ENCODE measurements at places on chromosomes 4 and X. TPM values are rescaled to one million over a fixed set of nuclear protein-coding genes. Genes with fewer than 3 reads are reported as not detected.
A peak's percentile ranks its signal among the peaks of the same experiment; 100 is the strongest.

DNA sequence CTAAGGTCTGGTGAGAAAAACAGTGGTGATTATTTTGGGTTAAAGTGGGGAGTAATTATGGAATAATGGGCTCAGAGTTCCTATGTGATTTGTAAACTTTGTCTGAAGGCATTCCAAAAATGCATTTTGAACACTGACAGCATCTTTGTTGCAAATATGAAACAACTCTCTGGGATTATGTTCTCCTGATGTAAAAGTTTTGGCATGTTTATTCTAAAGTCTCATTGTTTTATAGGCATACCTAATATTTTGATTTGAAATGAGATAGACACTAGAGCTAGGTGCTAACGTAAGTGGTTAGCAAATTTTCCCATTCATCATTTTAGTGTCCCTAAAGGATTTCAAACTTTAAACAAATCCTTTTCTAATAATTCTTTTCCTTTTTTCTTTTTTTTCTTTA lies 140.9 kb upstream of the ANXA3 start:
- no peak for ATAC-seq

DNA sequence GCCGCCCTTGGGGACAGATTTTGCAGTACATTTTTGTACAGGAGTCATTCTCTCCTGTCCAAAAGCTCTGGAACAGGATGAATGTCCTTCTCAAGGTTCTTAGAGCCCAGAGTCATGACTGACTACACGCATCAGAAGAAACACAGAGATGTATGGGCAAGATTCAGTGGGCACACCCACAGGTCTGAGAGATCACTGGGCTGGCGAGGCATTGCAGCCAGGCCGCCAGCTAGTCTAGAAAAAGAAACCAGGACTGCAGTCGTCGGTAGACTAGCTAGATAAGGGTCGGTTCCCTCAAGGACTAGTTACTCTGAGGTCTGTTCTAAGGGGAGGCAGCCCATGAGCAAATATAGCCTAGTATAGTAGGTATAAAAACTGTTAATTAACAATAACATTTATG lies 19.8 kb downstream of the GBA3 start:
- no peak for ATAC-seq

GRCh38 chrX:3293251-3293650 lies 53.2 kb downstream of the MXRA5 start:
- no peak for ATAC-seq

DNA sequence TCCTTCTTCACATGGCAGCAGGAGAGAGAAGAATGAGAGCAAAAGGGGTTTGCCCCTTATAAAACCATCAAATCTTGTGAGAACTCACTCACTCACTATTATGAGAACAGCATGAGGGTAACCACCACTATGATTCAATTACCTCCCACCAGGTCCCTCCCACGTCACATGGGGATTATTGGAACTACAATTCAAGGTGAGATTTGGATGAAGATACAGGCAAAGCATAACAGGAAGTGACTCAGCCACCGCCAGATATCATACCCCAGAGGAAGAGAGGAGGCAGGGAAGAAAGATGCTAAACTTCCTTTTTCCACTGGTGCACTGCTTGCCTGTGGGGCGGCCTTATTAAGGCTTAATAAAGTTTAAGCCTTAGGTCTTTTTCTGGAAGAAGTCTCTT lies 766.1 kb downstream of the KCTD8 start:
- no peak for ATAC-seq

- no peak for ATAC-seq
Observed at GRCh38 chr4:95268819-95269565, 279.8 kb downstream of the UNC5C start.

DNA sequence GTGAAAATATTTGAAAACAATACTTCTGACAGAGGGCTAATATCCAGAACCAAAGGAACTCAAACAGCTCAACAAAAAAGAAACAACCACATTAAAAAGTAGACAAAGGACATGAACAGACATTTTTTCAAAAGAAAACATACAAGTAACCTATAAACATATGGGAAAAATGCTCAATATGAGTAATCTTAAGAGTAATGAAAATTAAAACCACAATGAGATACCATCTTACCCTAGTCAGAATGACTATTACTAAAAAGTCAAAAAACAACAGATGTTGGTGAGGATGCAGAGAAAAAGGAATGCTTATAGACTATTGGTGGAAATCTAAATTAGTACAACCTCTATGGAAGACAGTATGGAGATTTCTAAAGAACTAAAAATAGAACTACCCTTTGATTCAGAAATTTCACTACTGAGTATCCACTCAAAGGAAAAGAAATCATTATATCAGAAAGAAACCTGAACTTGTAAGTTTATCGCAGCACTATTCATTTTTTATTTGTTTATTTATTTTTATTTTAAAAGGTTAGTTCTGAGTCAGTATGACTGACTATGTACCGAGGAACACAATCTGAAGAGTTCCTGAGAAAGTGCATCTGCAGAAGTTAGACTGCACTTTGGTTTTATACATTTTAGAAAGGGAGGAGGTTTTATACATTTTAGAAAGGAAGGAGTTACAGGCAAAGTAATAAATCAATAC lies 231.3 kb downstream of the INPP4B start:
- no peak for ATAC-seq

- no peak for ATAC-seq
Observed at GRCh38 chrX:154476821-154477220, 2.3 kb downstream of the LAGE3 start.

- no peak for ATAC-seq
Observed at GRCh38 chrX:43019021-43019420, 241.1 kb upstream of the PPP1R2C start.

- ATAC-seq = no peak
Observed at GRCh38 chr4:95124906-95125504, 367.2 kb downstream of the BMPR1B start.

GRCh38 chr4:24475756-24476155 lies 108.6 kb downstream of the DHX15 start:
- ATAC-seq = no peak

DNA sequence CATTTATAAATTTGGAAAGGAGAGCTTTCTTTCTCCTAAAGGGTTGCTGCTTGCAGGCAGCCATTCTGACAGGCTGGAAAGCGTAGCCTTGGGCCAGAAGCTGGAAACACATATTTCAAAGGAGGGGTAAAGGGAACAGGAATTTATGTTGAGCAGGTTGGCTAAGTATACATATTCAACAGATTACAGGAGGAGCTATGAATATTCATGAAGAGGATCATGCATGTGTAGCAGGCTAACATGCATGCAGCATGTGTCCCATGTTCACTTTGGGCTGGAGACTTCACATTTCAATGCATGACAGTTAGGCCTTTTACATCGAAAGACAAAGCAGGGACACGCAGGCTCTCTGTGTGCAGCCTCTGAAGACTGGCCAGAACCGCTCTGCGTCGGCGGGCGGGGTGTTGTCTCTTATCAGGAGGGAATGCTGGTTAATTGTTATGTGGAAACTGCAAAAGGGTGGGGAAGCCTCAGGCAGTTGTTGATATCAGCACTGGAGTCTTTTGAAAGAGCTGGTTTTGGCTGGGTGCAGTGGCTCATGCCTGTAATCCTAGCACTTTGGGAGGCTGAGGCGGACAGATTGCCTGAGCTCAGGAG lies 31.5 kb downstream of the CASP3 start:
- no peak for ATAC-seq

DNA sequence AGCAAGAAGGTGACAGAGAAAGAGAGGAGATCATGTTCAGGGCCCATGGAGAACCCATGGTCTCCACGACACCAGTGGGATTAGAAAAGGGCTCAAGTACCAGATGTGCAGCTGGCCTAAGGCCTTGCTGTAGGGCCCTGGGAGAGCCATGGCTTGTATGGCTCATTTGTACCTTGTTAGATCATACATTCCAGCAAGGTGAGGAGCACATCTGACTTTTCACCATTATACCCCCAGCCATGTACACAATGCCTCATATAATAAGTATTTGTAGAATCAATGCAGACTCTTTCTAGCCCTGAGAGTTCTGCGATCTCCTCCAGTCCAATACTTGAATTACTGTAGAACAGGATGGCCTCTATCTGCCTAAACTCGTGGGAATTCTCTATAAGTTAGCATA lies 94.2 kb upstream of the MAP3K15 start:
- no peak for ATAC-seq

DNA sequence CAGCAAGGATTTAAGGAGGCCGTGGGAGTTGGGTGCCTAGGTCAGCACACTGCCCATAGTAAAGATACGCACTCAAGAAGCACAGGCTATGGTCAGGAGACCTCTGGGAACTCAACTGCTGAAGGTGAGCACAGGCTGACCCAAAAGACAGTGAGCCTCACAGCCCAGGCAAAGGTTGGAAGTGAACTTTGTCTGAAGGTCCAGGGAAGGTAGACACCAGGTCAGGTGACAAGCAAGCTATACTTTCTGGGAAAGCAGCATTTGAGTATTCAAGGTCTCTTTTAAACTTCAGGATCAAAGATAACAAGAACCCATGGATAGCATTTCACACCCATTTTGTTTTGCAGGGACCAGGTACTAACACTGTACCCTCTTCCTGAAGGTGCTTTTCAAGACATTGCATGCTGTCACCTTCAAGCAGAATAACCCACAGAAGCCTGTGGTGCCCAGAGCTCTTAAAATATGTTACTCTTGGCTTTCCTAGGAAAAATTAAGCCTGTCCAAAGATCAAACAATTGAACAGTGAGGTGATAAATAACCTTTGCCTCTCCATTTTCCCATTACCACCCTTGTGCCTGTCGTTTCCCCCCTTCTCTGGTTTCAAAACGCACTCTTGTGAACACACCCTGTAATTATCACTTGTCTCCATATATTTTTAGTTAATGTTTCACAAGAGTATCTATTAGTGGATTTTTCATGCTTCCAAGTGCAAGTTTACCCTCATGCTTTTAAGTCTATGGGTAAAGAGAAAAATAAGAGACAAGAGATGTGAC lies 3.4 kb upstream of the S100G start:
- ATAC-seq = no peak

DNA sequence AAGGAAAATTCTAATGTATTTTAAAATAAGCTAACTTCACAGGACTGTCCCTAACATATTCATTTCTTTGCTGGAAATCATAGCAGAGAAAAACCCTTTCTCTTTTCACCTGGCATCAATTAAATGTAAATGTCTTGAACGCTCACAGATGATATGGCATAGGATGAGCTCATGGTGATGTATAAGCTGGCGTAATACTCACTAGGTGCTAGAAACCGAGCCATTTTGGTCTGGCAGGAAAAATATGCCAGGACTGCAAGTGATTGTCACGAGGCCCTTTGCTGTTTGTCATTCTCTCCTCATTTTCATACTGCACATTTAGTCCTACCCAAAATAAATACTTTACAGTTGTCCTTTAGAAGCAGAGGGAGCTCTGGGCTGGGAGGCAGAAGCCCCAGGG lies 222.7 kb upstream of the LNX1 start:
- no peak for ATAC-seq

DNA sequence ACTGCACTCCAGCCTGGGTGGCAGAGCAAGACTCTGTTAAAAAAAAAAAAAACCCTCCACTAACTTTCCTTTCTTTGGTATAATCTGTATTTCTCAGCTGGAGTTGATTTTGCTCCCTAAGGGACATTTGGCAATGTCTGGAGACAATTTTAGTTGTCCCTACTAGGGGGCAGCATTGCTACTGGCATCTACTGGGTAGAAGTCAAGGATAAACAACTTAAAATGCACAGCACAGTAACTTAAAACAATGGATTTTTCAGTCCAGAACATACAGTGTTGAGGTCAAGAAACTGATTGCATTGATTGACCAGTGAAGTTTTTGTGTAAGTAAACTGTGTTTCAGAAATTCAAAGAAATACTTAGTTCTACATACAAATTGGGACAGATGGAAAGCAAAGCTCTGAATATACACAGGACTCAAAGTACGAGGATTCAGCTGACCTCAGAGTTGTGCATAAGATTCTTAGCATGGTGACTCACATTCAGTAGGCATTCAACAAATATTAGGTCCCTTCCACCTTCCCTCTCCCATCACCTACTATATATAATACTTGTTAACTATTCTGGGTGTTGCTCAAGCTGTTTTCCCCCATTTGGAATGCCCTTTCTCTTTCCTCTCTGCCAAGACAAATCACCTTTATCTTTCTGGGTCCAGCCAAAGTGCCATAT lies 8.8 kb downstream of the DDX53 start:
- ATAC-seq = no peak

DNA sequence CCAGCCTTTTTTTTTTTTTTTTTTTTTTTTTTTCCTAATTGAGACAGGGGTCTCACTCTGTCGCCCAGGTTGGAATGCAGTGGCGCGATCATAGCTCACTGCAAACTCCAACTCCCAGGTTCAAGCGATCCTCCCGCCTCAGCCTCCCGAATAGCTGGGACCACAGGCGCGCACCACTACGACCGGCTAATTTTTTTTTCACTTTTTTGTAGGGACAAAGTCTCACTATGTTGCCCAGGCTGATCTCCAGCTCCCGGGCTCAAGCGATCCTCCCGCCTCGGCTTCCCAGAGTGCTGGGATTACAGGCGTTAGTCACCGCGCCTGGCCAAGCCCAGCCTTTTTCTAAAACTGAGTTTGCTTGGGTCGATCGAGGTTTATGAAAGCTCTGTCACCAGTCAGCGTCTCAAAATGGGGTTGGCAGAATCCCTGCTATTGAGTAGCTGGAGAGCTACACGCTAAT lies 1.3 kb upstream of the OTUD5 start:
- ATAC-seq = peak; percentile 4

DNA sequence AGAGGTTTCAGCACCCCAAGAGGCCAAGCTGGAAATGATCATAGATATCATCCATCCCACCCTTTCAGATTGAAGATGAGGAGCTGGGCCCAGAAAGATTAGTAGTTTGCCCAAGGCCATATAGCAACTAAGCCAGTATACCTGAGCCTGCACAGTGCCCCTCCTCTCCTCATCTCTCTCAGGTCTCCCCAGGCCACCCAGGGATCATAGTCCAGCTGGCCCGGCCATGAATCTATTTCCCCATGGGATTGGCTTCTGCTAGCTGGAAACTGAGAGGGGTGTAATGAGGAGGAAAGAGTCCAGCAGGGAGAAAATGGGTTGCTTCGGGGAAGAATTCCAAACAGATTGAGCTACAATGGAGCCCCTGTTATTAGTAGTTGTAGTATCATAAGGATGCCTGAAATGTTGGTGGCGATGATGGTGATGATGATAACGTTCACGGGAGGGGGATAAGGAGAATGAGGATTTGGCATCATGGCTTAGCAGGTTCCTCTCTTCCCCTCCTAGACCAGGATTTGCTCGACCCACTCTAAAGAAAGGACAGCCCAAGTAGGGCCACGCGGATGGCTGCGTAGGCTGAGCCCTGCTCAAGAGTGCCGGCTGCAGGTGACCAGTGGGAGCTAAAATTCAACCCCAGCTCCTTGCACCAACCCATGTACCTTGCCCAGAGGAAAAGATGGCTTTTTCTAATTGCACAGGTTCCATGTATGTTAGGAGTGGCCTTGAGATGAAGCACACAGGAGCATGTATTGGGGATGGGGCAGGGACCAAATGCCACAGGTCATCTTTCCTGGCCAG lies 117.8 kb upstream of the PJA1 start:
- ATAC-seq = no peak

The RAB9B gene
- total RNA-seq = 13.2 TPM

The SSX4 gene
- not detected for total RNA-seq

The MTNR1A gene
- not detected for total RNA-seq

The PPP4R3C gene
- total RNA-seq = not detected

The PPBP gene
- not detected for total RNA-seq

The ITIH6 gene
- not detected for total RNA-seq

The ZCCHC18 gene
- 1.7 TPM for total RNA-seq

The CLDN34 gene
- not detected for total RNA-seq

The GATA1 gene
- not detected for total RNA-seq

The SH2D1A gene
- 0.54 TPM for total RNA-seq

All from gastroesophageal sphincter (tissue), 4 donors.